Melanocyte of skin (primary cell): ENCODE measurements at places on chromosomes 2 and 18. TPM values are rescaled to one million over a fixed set of nuclear protein-coding genes. Genes with fewer than 3 reads are reported as not detected.

Gene CHRNG
- not detected in 2 replicates for total RNA-seq

Gene GPBAR1
- 0.15 TPM in 1 of 2 replicates, not detected in the other for total RNA-seq

Gene FAHD2B
- 28.0 and 28.2 TPM in 2 replicates for total RNA-seq

Gene DIPK1C
- 2.8 and 12.0 TPM in 2 replicates for total RNA-seq

Gene ASNSD1
- total RNA-seq = 45.4 and 74.1 TPM in 2 replicates

Gene REG3A
- total RNA-seq = not detected in 2 replicates

Gene LYPD6B
- total RNA-seq = 0.36 TPM in 1 of 2 replicates, not detected in the other

Gene LYG2
- not detected in 2 replicates for total RNA-seq

Gene VWA3B
- total RNA-seq = not detected in 2 replicates

Gene FBXO41
- 4.0 and 5.2 TPM in 2 replicates for total RNA-seq

Gene MRPL44
- 77.9 and 89.2 TPM in 2 replicates for total RNA-seq

Gene SOX11
- total RNA-seq = under 0.01 TPM in 2 replicates

Gene SERPINB3
- total RNA-seq = not detected in 2 replicates

Gene RNF152
- total RNA-seq = under 0.01 and 3.6 TPM in 2 replicates

Gene ALPI
- not detected in 2 replicates for total RNA-seq

Gene ALLC
- not detected in 2 replicates for total RNA-seq

Gene CAVIN2
- total RNA-seq = 0.36 TPM in 1 of 2 replicates, not detected in the other

Gene TUBB8B
- not detected in 2 replicates for total RNA-seq

Gene MYO7B
- under 0.01 TPM in 2 replicates for total RNA-seq

Gene SKA1
- total RNA-seq = 10.2 and 11.7 TPM in 2 replicates

Gene SP140
- 0.46 and 2.7 TPM in 2 replicates for total RNA-seq

Gene FAM228A
- total RNA-seq = under 0.01 TPM in 1 of 2 replicates, not detected in the other

Gene SMYD1
- total RNA-seq = 0.15 TPM in 1 of 2 replicates, not detected in the other

Gene CIDEA
- total RNA-seq = 0.62 TPM in 1 of 2 replicates, not detected in the other

Gene DOK6
- total RNA-seq = under 0.01 TPM in 1 of 2 replicates, not detected in the other

Gene KCNG2
- under 0.01 TPM in 1 of 2 replicates, not detected in the other for total RNA-seq
